ENCODE measurements at places on chromosomes 7 and 10.

GRCh38 chr7:92695308-92696261 lies 105.4 kb upstream of the FAM133B start:
- DNase-seq, result no peak

- no peak for DNase-seq
Observed at GRCh38 chr10:53108317-53108934, 335.8 kb upstream of the MBL2 start.

- DNase-seq, result peak; percentile 57
Observed at GRCh38 chr10:126749015-126749655, 78.6 kb upstream of the C10orf90 start.

DNA sequence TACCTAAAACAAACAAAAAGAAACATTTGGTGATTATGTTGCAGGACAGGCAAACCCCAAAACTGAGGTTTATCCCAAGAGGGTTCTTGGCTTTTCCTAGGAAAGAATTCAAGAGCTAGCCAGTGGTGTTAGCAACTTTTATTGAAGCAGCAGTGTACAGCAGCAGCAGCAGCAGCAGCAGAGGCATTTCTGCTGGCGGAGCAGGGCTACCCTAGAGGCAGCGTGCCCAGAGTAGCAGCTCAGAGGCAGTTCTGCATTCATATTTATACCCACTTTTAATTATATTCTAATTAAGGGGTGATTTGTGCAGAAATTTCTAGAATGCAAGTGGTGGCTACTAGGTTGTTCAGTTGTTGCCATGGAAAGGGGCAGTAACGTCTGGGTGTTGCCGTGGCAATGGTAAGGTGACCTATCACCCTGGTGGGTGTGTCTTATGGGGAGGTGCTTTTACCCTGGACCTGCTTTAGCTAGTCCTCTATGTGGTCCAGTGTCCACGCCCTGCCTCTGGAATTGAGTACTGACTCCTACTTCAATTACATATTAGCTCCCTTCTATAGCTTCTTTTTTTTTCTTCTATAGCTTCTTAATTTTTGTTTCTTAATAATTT lies 53.9 kb downstream of the VCL start:
- DNase-seq, result no peak

- DNase-seq, result no peak
Observed at GRCh38 chr10:504121-504611, 185.3 kb downstream of the DIP2C start.

- no peak for DNase-seq
Observed at GRCh38 chr7:37741776-37742175, 58.2 kb downstream of the GPR141 start.

DNA sequence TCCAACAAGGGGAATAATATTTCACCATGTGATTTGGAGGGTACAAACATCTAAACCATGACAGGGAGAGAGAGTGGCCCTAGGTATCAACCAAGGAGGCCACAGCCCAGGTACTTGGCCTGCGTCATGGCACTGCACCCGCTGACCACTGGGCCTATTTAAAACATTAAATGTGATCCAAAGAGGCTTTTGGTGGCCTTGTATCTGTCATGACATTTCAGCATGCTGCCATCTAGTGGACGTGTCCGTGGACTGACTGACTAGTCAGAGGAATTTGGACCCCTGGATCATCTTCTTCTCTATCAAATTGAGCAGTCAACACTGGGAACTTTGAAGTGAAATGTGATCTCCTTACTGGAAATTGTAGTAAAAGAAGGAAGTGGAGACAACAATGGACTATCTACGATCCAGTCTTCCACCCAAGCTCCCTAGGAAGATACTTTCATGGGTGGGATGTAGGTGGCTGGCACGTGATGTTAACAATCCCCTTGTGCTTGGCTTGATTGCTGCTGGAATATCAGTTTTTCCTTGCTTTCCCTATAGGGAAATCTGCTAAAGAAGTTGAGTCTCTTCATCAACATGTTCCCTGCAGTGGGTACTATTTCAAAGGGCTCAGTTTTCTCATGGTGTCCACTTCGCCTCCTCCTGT lies 24.6 kb upstream of the ITGA8 start:
- DNase-seq, result no peak

GRCh38 chr7:105320896-105321295 lies 67.8 kb downstream of the SRPK2 start:
- no peak for DNase-seq

GRCh38 chr7:38235606-38236005 lies 37.8 kb downstream of the TARP start:
- no peak for DNase-seq

GRCh38 chr7:69780379-69780778 lies 182.1 kb downstream of the AUTS2 start:
- no peak for DNase-seq

DNA sequence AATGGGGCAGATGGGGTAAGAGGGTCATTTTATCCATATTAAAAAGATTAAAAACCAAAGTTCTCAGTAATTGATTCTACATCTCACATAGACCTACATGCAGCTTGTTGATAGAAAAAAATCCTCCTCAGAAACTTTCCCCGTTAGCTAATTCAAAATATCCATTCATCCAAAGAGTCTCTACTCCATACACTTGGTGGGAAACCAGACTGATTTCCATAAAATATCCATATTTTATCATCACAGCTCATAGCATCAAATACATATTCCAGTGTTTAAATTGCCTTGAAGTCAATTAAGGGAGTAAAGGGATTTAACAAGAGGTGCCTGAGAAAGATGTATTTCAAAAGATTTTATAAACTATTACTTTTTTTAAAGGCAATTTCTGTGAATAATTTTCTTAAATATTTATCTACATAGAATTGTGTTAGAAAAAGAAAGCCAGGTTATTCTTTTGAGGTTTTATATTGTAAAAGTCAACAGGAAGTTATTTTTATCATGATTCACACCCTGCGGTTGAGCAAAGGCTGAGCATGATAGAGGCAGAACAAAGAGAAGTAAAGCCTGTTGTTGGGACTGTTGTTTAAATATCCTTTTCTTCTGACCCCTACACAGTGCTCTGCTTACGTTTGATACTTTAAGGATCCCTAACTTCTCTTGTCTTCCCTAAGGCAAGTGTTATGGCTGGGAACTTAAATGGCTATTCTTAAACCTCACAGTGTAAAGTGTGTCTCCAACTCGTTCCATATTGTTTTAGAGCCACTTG lies 266.7 kb downstream of the PRKG1 start:
- DNase-seq, result no peak

DNA sequence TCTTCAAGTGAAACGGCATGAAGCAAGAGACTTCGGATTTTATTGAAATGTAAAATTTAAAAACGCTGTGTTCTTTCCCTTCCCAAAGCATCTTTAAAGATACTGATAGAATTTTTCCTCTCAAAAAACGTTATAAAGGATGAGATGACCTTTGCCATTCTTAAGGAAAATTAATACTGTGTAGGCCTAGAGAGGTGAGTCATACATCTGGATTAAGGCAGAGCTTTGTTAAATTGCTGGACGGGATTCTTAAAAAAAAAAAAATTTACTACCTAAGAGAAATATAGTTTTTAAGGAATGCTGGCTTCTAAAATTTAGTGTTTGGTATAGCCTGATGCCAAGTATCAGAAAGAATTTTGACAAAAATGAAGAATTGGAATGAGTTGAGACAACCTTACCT lies 6.3 kb upstream of the HBP1 start:
- DNase-seq, result no peak

DNA sequence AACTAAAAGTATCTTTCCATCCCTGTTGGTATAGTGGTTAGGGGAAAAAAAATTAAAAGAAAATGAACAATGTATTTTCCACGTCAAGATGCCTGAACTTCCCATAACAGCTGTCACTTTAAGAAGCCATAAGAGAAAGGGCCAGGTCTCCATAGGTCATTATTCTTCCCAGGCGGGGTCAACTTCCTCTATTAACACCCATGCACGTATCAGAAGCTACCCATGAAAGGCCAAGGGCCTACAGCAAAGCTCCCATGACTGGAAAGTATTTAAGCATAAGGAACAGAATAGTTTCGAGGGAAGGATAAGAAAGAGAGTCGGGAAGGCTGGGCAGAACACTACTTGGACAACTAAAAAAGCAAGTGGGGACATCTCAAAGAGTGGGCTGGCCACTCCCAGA lies 40.1 kb downstream of the RBM28 start:
- DNase-seq, result no peak

DNA sequence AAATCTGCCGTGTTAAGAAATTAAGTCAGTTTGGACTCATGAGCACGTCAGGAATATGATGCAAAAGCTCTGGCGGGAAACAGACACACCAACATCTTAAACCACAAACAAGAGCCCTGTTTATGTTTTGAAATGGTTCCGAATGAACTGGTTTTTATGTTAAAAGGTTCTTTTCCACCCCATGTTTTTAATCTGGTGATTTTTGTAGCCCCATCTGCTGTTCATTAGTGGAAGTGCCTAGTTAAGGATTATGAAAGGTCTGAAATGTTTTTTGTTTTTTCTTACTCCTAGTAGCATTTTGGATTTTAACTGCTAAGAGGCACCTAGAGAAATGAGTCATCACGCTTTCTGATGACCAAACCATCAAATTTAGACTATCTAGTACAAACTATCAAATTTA lies 404.1 kb upstream of the MKI67 start:
- DNase-seq, result no peak

DNA sequence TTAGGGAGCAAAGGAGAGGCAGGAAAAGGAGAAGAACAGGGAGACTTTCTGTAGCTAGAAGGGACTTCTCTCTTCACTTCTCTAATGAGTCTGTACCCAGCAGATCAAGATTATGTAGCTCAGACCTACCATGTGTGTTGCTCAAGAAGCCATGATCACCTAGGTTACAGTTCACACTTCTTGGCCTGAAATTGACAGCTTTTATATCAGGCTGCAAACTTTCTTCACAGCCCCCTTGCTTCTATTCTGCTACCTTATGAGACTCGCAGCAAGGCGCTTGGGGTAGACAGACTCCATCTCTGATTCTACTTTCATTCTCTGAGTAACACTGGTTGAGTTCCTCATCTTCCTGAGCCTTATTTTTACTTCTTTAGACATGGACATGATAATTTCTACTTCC lies 19.6 kb upstream of the GIMAP2 start:
- DNase-seq, result no peak

DNA sequence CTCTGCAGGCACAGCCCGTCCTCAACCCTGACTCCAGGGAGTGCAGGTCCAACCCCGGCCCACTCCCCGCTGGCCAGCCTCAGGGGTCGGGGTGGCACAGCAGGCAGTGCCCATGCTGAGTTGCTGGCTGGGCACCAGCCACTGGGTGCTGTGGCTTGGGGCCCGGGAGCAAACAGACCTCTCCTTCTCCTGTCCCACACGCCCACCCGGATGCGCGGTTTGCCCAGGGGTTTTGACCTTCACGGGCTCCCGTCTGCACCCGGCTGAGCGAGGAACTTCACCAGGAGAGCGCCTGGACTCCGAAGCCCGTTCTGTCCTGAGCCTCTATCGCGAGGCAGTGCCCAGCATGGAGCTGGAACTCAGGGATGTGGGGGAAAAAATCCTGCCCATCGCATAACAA lies 2.6 kb upstream of the GRIFIN start:
- DNase-seq, result no peak

- DNase-seq, result no peak
Observed at GRCh38 chr7:123096434-123096833, 100.9 kb upstream of the TAS2R16 start.

- no peak for DNase-seq
Observed at GRCh38 chr7:99010281-99010680, 131.9 kb downstream of the TRRAP start.

- DNase-seq, result peak; percentile 58
Observed at GRCh38 chr10:50636618-50637579, 13.1 kb upstream of the SGMS1 start.

DNA sequence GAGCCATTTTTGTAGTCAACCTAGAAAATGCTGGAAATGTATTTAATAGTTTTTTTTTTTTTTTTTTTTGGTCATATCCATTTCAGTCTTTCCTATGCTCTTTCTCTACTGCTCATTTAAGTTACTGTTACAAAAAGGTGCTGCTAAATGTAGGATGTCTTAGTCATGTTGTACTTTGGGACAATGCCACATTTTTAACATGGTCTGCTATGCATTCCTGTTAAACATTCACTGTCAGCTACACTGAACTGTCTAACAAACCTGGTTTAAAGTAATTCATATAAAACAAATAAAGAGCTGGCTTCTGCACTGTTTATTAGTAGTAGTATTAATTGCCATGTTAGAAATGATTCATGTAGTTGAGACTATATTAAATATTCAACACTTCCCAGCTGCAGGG lies 108.6 kb downstream of the NSUN6 start:
- DNase-seq, result no peak

GRCh38 chr7:158237672-158238335 lies 349.8 kb downstream of the PTPRN2 start:
- no peak for DNase-seq

- no peak for DNase-seq
Observed at GRCh38 chr7:3561932-3562331, 260.9 kb downstream of the SDK1 start.

DNA sequence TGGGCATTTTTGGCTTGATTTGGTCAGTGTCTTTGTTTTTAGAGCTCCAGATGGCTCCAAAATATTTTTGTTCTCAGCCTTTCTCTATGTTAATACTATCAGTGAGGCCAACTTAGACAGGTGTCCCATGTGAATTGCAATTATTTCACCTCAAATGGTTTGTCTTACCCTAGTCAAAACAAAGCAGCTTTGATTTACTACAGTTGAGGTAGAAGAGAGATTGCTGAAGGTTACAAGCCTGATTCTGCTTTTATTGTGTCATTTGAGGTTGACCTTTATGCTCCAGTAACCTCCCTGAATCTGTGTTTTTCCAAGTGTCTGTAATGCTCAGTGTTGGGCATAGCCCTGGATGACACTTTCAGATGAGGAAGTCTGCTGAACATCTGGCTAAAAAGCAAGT lies 882.9 kb downstream of the NRG3 start:
- DNase-seq, result no peak

- no peak for DNase-seq
Observed at GRCh38 chr7:158432369-158433341, 155.0 kb downstream of the PTPRN2 start.

DNA sequence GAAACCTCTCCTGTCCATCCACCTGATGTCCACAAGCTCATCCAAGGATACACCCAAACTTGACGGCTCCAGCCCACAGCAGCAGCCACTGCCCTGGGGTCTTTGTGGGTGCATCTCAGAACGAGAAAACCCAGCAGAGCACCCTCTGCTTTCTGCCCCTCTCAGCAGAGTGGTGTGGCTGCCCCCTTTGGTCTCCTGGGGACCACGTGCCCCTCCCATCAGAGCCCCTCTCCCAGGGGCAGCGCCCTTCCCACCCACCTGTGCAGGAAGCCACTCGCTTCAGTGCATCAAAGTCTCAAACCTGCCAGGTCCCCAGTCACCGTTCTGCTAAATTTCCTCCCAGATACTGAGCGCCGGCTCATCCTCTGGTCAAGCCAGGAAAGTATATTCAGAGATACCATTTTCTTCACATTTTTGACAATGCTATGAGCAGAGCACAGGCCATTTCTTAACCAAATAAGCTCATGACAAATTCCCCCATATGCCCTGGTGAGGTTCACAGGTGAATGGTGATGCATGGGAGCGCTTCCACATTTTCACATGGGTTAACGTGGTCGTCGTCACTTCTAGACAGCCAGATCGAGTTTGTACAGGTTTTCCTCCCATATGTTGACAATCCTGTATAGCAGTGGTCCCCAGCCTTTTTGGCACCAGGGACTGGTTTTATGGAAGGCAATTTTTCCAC lies 32.4 kb downstream of the CAMK2B start:
- no peak for DNase-seq

GRCh38 chr10:131609176-131609575 lies 291.6 kb upstream of the PPP2R2D start:
- DNase-seq, result no peak

GRCh38 chr10:6222755-6223154 lies 20.0 kb downstream of the PFKFB3 start:
- DNase-seq, result no peak
